CD4-positive, alpha-beta T cell treated with Interleukin-4 for 4 hours (primary cell): ENCODE measurements at places on chromosomes 3 and 15.

DNA sequence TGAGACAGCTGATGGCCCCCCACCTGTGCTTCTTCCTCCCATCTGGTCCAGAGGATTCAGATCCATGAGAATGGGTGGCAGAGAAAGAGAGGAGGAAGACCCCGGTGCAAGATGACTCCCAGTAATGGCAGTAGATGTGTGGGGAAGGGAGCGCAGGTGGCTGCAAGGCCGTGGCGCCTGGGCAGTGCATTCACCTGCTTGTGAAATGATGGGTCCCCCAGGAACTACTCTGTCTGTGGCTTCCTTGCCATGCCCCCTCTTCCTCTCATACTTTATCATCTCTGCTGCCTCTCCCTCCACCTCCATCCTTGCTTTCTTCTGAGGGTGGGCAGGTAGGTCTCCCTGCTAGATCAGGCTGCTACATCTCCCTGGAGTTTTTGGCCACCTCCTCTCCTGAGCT, 23.3 kb downstream of the ZNF710 start:
- DNase-seq: no peak

DNA sequence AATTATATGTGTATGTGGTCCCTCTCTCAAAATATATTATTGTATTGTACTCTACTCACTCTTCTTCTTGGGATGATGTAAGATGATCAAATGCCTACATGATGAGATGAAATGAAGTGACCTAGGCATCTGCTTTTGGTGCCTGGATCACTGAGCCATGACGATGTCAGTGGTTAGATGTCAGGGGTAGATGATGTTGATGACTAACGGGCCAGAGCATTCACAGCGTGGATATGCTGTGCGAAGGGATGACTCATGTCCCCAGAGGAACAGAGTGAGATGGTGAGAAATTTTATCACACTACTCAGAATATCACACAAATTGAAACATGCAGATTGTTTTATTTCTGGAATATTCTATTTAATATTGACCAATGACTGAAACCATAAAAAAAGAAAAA, 233.9 kb upstream of the CADM2 start:
- no peak for DNase-seq

DNA sequence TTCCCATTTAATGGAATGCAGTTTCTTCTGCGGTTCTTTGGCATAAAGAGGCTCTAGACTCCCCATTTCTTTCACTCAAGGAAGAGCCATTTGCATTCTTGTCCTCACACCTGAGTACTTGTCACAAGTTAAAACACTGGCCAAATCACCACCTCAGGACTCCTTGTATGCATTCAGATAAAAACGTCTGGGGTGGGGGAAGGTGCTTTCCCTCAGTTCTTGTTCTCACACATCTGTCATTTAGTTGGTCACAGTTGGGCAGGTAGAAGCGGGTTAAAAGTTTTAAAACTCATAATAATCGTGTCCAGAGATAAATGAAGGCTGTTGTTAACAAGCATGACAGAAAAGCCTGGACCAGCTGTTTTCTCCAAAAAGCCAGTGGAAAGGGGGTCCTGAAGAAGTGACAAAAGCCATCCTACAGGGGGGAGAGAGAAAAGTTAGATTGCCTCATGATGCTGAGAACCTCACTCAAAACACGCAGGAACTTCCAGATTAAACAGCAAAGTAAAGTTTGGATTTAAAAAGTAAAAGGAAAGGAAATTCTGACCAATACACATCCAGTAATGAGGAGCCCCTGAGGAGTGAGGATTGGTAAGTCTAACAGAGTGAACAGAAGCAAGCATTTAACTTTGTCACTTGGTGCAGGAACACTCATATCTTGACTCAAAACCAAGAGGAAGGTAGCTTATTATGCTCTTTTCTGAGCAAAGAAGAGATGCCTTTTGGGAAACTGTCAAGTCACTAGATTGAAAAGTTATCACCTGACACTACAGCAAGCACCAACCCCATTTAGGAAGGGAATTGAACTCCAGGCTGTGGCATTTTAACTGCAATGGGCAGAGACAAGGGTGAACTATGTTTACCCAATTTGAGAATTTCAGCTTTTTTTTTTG, 2.8 kb downstream of the BCL2L10 start:
- no peak for DNase-seq

GRCh38 chr3:81545572-81545971, 215.9 kb downstream of the GBE1 start:
- DNase-seq: no peak

GRCh38 chr15:92812271-92812670, 87.9 kb upstream of the CHD2 start:
- no peak for DNase-seq

GRCh38 chr3:14412831-14413380, 10.5 kb downstream of the SLC6A6 start:
- DNase-seq: no peak

- no peak for DNase-seq
These were observed 300.1 kb downstream of the RORA start for GRCh38 chr15:60928970-60929369.

GRCh38 chr15:66212563-66212921, 41.0 kb downstream of the MEGF11 start:
- no peak for DNase-seq

GRCh38 chr3:49606427-49606826, 52.1 kb downstream of the BSN start:
- DNase-seq: no peak

GRCh38 chr3:169429328-169429727, 234.2 kb downstream of the MECOM start:
- no peak for DNase-seq

DNA sequence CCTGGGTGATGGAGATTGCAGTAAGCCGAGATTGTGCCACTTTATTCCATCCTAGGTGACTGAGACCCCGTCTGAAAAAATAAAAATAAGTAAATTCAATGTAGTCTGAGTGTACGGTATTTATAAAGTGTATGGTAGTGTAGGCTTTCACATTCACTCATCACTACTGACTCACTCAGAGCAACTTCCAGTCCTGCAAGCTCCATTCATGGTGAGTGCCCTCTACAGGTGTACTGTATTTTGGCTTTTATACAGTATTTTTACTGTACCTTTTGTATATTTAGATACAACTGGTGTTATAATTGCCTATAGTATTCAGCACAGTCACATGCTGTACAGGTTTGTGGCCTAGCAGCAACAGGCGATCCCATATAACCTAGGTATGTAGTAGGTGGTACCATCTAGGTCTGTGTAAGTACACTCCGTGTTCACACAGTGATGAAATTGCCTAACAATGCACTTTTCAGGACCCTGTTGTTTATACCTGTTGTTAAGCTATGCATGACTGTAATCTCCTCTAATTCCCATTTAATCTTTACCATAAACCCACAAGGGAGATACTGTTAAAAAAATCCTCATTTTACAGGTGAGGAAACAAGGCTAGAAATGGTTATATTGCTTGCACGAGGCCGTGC, 19.3 kb downstream of the CACNA1D start:
- no peak for DNase-seq

GRCh38 chr15:73367624-73368300, 996 bp downstream of the HCN4 start:
- no peak for DNase-seq

DNA sequence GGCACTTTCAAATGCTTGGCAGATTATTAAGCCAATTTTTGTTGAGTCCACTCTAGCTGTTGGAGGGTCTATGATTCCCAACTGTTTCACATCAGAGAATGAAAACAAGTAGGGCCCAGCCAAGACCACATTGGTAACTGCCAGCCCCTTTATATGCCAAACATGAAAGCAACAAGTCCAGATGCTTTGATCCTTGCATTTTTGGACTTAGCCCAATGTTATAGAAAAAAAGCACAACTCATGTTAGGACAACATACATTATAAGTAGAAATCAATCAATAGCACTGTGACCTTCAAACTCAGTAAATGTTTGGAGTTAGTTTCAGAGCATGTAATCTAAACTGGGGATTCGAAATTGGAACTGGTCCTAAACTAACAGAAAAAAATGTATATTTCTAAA, 674.7 kb downstream of the MECOM start:
- DNase-seq: no peak

GRCh38 chr3:4656059-4656458, 162.9 kb downstream of the ITPR1 start:
- DNase-seq: no peak

GRCh38 chr3:50436114-50436674, 67.2 kb downstream of the CACNA2D2 start:
- DNase-seq: peak; percentile 67

DNA sequence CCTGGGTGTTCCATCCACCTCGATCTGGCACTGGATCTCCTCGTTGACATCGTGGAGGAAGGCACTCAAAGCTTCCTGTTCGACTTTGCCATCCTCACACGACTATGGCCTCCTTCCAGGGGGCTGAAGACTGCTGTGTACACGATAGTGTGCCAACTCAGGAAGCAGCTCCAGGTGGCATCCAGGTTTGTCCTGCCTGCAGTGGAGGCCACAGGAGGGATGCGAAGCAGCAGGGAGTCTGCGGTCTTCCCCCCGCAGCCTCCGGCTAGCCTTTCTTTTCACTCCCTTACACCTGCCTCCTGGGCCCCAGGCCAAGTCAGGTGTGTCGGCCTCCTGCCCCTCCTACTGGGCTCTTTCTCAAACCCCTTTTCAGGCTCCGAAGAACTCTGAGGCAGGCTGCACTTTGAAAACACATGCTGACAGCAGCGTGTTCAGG, 32.2 kb downstream of the SYNM start:
- DNase-seq: no peak

DNA sequence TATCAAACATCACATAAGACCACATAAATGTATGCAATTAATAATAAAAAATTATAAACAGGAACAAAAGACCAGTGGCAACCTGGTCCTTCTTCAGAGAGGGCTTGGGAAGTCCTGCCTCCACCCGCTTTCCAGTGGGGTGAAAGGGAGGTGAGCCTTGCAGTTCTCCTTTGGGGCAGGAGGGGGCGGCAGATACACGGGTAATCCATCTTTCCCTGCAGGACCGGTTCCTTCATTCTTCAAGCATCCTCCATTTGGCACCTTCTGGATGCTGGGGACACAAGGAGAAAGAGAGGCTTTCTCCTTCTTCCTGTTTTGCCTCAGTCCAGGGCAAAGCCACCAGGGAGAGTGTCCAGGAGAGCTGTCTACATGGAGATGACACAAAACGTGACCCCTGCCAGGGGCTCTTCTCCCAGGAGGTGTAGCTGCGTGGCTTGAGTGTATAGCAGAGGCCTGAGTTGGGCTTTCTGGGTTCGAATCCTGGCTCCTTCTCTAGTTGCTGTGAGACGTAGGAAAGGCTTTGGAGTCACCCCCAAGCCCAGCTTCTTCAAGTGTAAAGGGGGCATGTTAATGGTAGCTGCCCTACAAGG, 23.2 kb downstream of the RPLP1 start:
- peak; percentile 67 for DNase-seq

DNA sequence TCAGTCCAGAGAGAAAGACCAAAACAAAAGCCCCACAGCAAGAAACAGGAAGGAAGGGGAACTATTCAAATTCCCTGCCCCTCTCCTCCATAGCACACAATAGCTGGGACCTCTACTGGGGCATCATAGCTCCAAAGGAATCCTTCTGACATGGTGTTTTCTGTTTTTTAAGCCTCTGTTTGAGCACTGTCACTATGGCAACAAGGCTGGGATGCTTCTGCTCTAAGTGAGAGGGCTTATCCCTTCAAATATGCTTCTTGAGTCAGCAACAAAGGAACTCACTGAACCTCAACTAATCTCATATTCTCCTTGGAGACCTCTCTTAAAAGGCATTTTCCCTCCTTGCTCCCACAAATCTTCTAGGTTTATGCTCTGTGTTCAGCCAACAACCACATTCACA, 40.5 kb downstream of the MYLK start:
- no peak for DNase-seq

- DNase-seq: peak; percentile 26
These were observed 3.3 kb upstream of the CP start for GRCh38 chr3:149224736-149225594.

DNA sequence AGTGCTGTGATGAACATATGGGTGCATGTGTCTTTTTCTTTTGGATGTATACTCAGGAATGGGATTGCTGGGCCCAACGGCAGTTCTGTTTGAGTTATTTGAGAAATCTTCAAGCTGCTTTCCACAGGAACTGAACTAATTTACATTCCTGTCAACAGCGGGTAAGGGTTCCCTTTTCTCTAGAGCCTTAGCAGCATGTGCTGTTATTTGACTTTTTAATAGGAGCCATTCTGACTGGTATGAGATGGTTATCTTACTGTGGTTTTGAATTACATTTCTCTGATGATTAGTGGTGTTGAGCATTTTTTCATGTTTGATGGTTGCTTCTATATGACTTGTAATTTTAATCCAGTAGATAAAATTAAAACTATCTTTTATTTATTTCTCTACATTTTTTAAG, 1168.6 kb upstream of the ALCAM start:
- DNase-seq: no peak

DNA sequence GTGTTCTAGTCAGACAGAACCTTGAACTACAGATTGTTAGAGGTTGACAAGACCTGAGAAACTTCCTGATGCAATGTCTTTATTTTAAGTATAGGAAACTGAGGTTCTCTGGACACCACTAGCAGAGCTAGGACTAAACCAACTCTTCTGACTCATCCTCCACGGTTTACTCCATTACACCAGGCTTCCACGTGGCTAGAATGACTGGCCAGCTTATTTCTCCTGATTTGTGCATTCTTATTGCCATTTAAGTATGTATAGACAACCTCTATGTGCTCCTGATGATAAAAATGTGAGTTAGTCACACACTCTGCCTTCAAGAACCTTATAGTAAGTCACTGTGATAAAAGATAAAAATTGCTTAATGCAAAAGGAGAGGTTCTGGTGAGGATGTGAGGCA, 182.7 kb downstream of the MEX3B start:
- DNase-seq: no peak

- DNase-seq: no peak
These were observed 72.6 kb upstream of the MFGE8 start for GRCh38 chr15:88985547-88986393.

DNA sequence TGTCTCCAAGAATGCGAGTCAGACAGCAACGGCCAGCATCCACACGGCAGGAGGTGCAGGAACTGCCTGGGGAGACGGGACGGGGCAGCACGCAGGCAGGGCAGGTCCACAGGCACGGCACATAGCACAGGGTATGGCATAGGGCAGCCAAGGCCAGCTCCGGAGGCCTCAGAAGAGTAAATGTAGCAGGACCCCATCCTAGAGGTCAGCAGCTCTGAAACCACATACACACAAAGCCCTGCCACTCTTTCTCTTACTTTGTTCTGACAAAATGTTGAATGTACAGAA, 26.9 kb downstream of the ZXDC start:
- DNase-seq: no peak

GRCh38 chr3:51620543-51620942, 50.5 kb upstream of the TEX264 start:
- DNase-seq: no peak

DNA sequence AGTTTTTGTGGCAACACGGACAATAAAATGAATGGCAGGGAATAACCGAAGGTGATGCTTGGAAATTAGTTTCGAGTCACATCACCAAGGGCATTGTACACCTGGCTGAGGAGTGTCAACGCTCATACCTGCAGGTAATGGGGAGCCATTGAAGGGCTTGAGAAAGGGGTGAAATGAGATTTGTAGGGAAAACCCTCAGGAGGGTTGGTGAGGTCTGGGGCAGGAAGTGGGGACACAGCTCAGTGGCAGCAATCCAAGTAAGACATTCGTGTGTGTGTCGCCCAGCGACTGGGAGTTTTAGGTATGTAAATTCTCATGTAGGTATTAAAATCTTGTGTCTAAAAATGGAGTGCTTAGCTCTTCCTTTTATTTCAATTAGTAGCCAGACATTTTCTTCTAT, 14.3 kb downstream of the PARP14 start:
- DNase-seq: no peak
